Putamen (tissue), 1 donor: ENCODE measurements at places on chromosomes 3 and 15.

DNA sequence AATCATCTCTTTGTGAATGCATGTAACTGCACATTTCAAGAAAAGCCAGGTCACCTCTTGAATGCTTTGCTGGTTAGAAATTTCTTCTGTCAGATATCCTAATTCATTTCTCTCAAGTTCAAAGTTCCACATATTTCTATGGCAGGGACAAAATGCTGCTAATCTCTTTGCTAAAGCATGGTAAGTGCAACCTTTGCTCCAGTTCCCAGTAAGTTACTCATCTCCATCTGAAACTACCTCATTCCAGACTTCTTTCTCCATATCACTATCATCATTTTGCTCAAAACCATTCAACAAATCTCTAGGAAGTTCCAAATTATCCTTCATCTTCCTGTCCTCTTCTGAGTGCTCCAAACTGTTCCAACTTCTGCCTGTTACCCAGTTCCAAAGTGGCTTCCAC is 230.6 kb downstream of the ZMAT3 start:
- no peak for DNase-seq

DNA sequence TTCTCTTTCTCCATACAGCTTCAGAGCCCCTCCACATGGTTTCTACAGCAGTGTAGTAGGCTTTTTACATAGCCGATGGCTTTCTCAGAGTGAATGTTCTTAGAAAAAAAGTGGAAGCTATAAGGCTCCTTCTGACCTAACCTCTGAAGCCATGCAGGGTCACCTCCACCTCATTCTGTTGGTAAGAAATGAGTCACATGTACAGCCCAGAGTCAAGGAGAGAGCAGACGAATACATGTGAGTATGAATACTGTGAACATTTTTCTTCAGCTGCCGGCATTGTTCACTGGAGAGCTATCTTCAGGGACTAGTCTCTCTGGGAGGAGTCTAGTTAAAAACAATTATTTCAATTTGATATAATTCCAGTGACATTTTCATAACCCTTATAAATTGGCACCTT is 68.2 kb upstream of the THRB start:
- no peak for DNase-seq

DNA sequence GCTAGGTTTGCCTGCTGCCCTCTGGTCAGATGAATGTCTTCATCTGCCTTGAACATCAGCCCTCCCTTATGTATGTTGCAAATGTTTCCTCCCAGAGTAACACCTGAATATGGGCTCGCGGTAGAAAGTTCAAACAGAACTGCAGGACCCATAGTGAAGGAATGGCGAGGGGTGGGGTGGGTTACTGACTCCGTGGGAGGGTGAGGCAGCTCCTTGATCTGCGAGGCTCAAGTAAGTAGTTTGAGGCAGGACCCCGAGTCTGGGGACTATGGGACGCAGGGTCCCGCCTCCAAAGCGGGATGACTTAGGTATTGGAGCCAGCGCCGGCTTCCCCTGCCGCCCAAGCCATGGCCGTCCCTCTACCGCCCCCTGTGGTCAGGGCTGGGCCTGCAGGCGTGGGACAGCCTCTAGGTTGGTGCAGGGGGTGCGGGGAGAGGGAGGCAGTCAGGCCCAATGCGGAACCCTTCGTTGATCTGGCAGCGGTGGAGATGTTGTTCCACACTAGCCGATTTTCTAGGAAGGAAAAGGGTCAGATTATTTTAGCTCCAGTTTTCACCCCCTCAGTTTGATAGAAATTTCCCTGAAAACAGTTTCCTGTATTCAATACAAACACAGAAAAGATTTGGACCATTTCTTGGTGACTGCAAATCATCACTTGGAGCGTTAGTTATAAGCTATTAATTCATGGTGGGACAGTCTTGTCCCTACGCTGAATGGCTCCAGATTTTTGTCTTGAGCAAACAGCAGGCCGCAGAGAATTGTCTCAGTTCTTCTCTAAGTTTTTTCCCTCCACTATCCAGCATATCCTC is 72.3 kb downstream of the CORO2B start:
- no peak for DNase-seq

DNA sequence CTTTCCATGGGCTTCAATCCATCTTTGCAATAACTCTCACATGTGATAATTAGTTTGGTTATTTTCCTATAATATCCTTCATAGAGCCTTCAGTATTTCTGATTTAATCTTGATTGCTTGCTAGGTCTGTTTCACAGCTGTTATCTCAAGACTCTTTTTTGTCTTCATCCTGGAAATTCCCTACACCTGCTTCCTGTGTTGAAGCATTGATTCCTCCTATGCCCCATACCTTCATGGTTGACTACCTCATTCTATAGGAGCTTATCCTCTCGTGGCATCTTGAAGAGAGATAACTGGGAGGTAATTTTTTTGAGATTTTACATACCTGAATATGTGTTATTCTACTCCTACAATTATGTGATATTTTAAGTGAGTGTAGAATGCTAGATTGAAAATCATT is 26.7 kb downstream of the PIK3CA start:
- no peak for DNase-seq

- DNase-seq = no peak
Measured at GRCh38 chr15:50487287-50487686, 59.2 kb downstream of the USP50 start.

DNA sequence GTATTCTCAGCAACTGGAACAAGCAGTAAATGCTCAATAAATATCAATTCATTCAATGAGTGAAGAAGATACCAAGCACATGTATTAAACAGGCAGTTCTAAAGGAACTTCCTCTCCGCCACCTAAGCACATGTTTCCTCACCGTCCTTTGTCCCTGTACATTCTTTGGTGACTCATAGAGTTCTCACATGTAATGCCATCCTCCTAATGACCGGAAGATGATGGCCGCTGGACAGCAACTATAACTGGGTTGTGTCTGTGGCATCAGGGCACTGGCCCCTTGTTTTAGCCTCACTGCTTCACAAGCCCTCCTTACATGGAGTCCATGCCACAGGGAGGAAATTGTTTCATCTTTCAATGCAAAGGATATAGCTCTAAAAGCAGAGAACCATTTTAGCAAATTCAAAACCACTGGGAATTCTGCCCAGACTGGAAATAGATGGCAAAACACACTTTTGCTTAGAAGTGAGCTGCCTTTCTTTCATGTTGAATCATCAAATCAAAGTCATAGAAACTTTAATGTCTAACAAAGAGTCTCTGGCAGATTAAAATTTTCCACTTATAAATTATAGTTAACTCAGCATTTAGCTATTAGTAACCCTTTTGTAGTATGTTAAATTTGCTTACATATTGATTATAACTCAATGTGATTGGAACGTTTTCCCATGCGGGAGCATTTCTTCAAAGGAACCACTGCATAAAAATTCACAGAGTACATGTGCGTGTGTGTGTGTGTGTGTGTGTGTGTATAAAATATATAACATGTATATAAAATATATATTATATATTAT is 74.1 kb downstream of the GAP43 start:
- DNase-seq = no peak

GRCh38 chr3:135706758-135707375 is 258.7 kb upstream of the PPP2R3A start:
- DNase-seq = no peak

GRCh38 chr3:127473244-127474024 is 117.1 kb downstream of the TPRA1 start:
- no peak for DNase-seq

- no peak for DNase-seq
Measured at GRCh38 chr3:38347421-38348200, 1.0 kb downstream of the XYLB start.
